Activated CD4-positive, alpha-beta T cell treated with anti-CD3 and anti-CD28 coated beads, Interleukin-2, amount 50 U/mL, for 1 hour (primary cell): ENCODE measurements at places on chromosomes 7 and 10.

DNA sequence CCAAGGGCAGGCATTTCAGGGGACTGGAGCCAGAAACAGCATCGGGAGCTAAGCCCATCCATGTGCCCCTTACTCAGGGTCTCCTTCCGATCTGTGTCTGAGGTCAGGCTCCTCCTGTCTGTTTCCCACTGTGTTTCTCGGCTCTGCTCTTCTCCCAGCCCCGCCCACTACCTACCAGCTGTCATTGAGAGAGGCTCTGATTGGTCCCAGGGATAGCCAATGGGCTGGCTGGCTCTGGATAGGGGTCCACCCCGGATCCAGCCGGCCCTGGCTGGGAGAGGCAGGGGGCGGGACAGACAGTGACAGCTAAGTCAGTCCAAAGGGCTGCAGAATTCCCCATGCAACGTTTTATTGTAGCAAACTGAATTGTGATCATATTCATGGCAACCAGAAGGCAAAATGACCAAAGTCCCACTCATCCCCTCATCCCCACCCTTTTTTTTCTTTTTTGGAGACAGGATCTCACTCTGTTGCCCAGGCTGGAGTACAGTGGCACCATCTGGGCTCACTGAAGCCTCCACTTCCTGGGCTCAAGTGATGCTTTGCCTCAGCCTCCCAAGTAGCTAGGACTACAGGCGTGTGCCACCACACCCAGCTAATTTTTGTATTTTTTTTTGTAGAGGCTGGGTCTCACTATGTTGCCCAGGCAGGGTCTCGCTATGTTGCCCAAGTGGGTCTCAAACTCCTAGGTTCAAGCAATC lies 76.3 kb downstream of the CLIP2 start:
- no peak for DNase-seq

- no peak for DNase-seq
These were observed 488 bp downstream of the MTERF1 start for GRCh38 chr7:91880016-91880412.

- DNase-seq, result no peak
These were observed 219.6 kb downstream of the KCNMA1 start for GRCh38 chr10:77417806-77418640.

DNA sequence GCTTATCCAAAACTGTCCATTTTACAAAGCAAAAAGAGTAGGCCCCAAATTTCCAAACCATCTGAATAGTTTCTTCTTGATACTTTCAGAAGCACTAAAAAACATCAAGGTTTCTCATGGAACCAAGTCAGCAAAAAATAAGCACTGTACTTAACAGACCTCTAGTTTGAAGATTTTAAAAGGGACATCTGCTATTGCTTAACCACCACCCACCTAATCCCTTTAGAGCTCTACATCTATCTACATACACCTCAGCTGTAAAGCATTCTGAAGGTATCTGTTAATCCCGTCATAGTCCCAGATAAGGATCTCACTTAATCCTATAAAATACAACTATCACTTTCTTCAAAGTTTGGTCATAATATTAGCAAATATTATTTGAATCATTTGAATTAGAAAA lies 72.3 kb downstream of the HIBADH start:
- no peak for DNase-seq

DNA sequence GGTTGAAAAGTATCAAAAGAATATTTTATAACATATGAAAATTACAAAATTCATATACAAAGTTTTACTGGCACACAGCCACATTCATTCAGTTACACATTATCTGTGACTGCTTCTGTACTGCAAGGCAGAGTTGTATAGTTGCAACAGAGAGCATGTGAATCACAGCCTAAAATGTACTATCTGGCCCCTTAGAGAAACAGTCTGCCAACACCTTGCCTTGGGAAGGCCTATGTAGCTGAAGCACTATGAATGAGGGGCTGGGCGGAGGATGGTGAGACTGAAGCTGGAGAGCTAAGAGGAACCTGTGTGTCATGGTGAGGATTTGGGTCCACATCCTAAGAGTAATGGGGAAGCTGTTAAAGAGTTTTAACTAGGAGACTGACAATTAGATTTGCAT lies 35.7 kb downstream of the PDZD8 start:
- no peak for DNase-seq

DNA sequence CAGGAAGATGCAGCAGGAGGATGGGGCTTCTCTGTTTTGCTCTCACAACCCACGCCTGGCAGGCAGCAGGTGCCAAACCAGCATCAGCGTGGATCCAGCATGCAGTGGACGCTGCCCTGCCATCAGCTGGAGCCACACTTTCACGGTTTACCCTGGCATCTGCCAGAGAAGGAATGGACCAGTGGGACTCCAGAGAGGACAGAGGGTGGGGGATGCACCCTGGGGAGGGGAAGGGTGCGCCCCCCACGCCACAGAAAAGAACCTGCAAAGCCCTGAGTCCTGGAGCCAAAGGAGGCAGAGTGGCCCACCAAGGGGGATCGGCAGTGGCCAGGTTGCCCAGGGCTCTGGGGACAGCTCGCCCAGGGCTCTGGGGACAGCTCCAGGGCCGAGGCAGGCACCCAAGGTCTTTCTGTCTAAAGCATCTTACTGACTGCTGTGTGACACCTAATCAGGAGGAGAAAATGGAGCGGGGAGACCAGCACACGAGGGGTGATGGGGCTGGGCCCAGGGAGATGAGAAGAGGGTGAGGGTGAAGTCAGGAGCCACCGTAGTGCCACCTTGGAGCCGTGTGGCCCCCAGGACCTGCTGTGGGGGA lies 225.1 kb downstream of the DNAJB6 start:
- no peak for DNase-seq

- no peak for DNase-seq
These were observed 249.6 kb downstream of the BAMBI start for GRCh38 chr10:28926932-28927331.

- DNase-seq, result no peak
These were observed 181.3 kb downstream of the TAX1BP1 start for GRCh38 chr7:27921081-27921836.

- no peak for DNase-seq
These were observed 48.1 kb downstream of the INSYN2A start for GRCh38 chr10:127148066-127148932.

GRCh38 chr10:24303522-24304310 lies 94.8 kb downstream of the KIAA1217 start:
- DNase-seq, result no peak

GRCh38 chr7:70607759-70608158 lies 524.2 kb upstream of the GALNT17 start:
- DNase-seq, result no peak

DNA sequence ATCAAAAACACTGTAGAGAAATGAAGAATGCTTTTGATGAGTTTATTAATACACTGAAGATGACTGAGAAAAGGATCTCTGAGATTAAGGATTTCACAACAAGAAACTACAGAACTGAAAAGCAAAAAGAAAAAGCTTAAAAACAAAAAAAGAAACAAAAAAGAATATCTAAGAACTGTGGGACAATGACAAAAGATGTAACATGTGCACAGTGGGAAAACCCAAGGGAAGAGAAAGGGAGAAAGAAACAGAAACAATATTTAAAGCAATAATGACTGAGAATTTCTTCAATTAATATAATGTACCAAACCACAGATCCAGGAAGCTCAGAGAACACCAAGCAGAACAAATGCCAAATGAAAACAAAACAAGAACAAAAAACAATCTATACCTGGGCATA lies 42.2 kb downstream of the TFEC start:
- no peak for DNase-seq

DNA sequence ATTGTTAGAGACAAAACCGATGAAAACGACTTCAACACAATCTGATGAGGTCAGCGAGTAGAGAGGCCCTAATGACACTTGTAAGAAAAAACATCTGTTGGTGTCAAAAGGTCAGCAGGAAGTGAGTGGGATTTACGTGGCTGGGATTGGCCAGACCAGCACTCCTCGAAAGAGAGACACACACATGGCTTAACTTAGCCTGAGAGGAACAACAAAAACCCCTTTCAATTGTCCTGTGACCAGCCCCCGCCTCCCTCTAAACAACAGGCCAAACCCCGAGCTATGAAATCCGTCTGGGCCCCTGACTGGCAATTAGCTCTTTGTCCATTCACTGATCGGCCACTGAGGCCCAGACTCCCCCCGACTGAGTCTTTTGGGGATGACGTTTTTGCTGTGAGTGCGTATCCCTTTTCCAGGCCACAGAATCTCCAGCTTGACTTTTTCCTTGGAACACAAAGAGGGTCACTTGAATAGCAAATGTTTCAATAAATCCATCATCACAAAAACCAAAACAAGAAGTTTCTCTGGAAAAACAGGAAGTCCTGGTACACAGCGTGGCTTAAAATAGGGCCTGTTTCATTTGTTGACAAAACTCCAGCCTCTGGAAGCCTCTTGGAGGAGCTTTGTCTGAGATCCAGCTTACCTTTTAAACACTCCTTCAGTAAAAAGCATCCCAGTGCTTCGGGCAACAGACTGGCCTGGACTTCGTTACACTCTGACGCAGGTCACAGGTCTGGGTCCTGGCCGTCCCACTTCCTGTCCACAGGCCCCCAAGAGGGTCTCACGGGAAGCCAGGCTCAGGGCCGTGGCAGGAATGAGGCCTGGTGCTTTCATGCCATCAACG lies 103.0 kb downstream of the CTBP2 start:
- no peak for DNase-seq

- no peak for DNase-seq
These were observed 94.1 kb downstream of the CHST15 start for GRCh38 chr10:123999261-123999660.
